ENCODE measurements at places on chromosomes 3 and 15.

GRCh38 chr15:74835312-74835823, 7.6 kb downstream of the ULK3 start:
- no peak for DNase-seq

GRCh38 chr3:53379898-53380297, 32.6 kb upstream of the DCP1A start:
- DNase-seq = no peak

- no peak for DNase-seq
Observed at GRCh38 chr3:17580901-17581300, 161.5 kb downstream of the TBC1D5 start.

DNA sequence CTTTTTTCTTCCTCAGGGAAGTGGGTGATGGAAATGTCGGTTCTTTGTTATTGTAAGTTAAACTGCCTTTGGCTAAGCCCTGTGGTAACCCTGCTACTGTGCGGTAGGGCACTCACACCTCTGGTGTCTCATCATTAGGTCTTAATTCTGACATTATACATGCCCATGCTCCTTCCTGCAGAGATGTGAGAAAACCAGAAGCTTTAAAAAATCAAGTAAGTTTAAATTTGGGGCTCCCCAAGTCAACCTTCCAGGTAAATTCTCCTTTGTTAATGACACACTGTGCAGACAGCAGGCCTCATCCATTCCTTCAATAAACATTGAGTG, 155.8 kb downstream of the FAM43A start:
- no peak for DNase-seq

DNA sequence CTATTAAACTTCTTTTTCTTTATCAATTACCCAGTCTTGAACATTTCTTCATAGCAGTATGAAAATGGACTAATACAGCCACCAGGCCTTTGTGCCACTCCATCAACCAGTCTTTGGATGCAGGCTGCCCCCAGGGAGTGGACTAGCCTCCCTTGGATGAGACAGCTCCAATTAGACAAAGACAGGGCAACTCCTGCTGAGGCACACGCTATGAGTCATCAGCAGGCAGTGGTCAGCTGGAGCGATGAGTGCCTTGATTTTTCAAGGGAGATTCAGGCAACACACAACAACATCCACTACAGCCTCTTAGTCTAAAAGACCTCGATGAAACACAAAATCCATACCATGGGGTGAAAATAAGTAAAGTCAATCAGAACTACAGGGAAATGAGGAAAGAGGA, 160.1 kb downstream of the ARRDC4 start:
- no peak for DNase-seq

- no peak for DNase-seq
Observed at GRCh38 chr3:35257641-35258040, 381.7 kb upstream of the ARPP21 start.

GRCh38 chr3:183594636-183595035, 39.1 kb upstream of the KLHL6 start:
- DNase-seq = no peak

GRCh38 chr3:13688824-13689223, 139.9 kb downstream of the FBLN2 start:
- no peak for DNase-seq

DNA sequence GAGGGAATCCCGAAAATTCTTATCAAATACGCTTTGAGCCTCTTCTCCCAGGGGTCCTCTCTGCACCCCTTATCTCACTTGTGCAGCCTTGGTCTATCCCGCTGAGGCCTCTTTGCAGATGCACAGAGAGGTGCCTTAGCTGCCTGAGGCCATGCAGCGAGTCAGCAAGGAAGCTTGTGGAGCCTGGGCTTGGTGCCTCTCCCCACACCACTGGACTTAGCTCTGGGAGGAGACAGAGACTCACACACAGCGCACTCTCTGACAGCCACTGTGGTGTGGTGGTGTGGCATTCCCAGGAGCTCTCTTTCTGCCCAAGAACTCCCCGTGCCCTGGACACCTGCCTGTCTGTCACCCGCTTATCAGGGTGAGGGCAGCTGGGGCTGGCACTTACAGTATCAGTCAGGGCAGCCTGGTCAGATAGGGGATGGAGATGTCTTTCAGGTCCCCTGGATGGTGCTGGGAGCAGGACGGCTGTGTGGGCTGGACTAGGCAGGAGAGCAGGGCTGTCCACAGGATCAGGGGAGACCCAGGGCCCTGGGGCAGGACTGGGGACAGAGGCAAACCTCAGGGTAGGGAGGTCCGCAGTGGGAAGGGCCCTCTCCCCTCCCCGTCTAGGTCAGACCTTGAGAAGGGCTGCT, 10.2 kb upstream of the LINGO1 start:
- no peak for DNase-seq

- DNase-seq = no peak
Observed at GRCh38 chr3:184895350-184895749, 83.4 kb downstream of the VPS8 start.

GRCh38 chr15:71010472-71010871, 104.8 kb upstream of the THSD4 start:
- DNase-seq = no peak

- no peak for DNase-seq
Observed at GRCh38 chr3:52061121-52061910, 4.9 kb upstream of the DUSP7 start.

- DNase-seq = no peak
Observed at GRCh38 chr15:39199076-39199475, 381.8 kb upstream of the THBS1 start.

DNA sequence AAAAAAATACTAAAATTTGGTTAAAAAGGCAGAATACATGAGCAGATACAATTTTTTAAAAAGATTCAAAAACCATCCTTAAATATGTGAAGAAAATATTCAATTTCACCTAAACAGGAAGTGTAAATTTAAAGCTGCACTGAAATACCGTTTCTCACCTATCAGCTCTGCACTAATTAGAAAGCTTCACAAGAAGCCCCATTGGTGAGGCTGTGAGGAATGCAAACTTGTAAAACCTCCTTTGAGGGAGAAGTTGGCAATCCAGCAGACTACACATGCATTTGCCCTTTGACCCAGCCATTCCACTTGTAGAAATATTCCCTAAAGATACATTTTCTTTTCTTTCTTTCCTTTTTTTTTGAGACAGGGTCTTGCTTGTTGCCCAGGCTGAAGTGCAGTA, 18.8 kb downstream of the BLM start:
- no peak for DNase-seq

GRCh38 chr15:83581381-83581780, 72.5 kb upstream of the ADAMTSL3 start:
- no peak for DNase-seq
